ENCODE measurements at places on chromosomes 3 and 15. TPM values are rescaled to one million over a fixed set of nuclear protein-coding genes. Genes with fewer than 3 reads are reported as not detected.

Gene ULK4
- total RNA-seq = 8.5 TPM

- DNase-seq = no peak
These were observed 6.8 kb upstream of the PDCD6IP start for GRCh38 chr3:33791477-33792166.

Gene RARRES1
- total RNA-seq = 32.1 TPM

Gene KNG1
- total RNA-seq = not detected

- DNase-seq = peak; percentile 100
These were observed at the start of gene DNAJB11 for GRCh38 chr3:186570096-186570940. TSS of gene DNAJB11 (plus strand) at chr3:186570720. CDS start at chr3:186570898, 178 bp downstream.

All from adrenal gland (tissue), 19 donors.